ENCODE measurements at places on chromosomes 4 and X. TPM values are rescaled to one million over a fixed set of nuclear protein-coding genes. Genes with fewer than 3 reads are reported as not detected.

Gene HTT
- 129 TPM for total RNA-seq

Gene FGF13
- total RNA-seq, result 2.8 TPM

Gene CLDN2
- 86.5 TPM for total RNA-seq

Gene RASL11B
- total RNA-seq, result not detected

Gene PDZD4
- total RNA-seq, result 1.5 TPM

Gene UGT8
- 58.7 TPM for total RNA-seq

Gene AKAP4
- total RNA-seq, result not detected

Gene PAGE1
- total RNA-seq, result not detected

Gene CENPE
- 9.9 TPM for total RNA-seq

Gene CITED1
- not detected for total RNA-seq

Gene ACSL1
- 23.1 TPM for total RNA-seq

GRCh38 chrX:39679497-39680157 lies 418.1 kb downstream of the BCOR start:
- no peak for DNase-seq

GRCh38 chr4:114116861-114117260 lies 137.4 kb upstream of the ARSJ start:
- no peak for DNase-seq

GRCh38 chrX:107484002-107484726 lies 34.7 kb downstream of the FRMPD3 start:
- DNase-seq, result no peak

DNA sequence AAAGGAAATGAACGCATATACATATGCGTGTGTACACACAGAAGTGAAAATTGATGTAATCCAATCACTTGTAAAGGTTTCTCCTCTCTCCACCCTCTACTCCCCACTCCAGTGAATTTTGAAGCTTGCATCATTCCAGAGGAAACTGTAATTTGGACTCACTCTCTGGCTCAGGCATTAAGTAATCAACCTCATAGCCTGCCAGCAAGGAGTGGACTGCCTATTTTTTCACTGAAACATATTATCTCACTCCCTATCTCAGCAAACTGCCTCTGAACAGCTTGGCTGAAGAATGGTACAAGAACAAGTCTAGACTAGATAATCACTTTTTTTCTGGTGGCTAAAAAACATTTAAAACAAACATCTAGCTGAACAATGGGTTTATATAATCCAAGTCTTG lies 124.2 kb downstream of the C4orf51 start:
- no peak for DNase-seq

GRCh38 chrX:154019061-154019621 lies 561 bp downstream of the IRAK1 start:
- no peak for DNase-seq

- no peak for DNase-seq
These were observed 895.5 kb upstream of the EPHA5 start for GRCh38 chr4:66565801-66566200.

GRCh38 chrX:7233580-7234406 lies 85.8 kb upstream of the PUDP start:
- no peak for DNase-seq

- DNase-seq, result no peak
These were observed 5.6 kb downstream of the SDAD1 start for GRCh38 chr4:75985116-75985515.

DNA sequence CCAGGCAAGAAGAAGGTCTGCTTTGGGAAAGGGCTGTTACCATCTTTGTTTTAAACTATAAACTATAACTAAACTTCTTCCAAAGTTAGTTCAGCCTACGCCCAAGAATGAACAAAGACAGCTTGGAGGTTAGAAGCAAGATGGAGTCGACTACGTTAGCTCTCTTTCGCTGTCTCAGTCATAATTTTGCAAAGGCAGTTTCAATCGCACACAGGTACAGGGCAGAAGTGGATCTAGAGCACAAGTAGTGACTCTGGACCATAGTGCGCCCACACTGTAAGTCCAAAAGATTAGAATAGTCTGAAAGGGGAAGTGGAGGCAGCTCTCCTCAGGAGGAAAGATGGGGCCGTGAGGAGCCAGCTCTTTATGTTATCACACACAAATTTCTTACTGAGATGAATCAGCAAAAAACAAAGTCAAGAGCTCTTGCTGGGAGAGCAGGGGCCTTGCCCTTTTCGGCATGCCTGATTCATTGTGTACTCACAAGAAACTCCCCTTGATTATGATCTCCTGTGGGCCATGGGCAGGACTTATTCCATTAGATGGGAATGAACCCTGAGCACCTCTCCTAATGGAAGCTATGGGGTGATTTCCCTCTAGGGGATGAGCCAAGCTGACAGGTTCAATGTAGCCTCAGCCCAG lies 58.6 kb downstream of the FUNDC1 start:
- DNase-seq, result no peak

GRCh38 chrX:140141444-140142029 lies 176.2 kb upstream of the CXorf66 start:
- DNase-seq, result no peak

- DNase-seq, result no peak
These were observed 45.1 kb downstream of the KDR start for GRCh38 chr4:55080174-55080865.

GRCh38 chr4:81227968-81228367 lies 12.9 kb upstream of the PRKG2 start:
- no peak for DNase-seq

DNA sequence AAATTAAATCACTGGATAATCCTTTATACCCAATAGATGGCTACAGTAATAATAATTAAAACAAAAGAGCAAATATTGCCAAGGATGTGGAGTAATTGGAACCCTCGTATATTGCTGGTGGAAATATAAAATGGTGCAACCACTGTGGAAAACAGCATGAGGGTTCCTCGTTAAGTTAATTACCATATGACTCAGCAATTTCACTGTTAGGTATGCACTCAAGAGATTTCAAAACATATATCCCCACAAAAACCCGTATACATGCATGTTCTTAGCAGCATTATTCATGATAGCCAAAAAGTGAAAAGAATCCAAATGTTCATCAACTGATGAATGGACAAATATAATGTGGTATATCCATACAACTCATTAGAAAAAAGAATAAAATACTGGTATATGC lies 103.3 kb downstream of the TEX13C start:
- DNase-seq, result no peak

- DNase-seq, result no peak
These were observed 6.2 kb downstream of the PPP1R2C start for GRCh38 chrX:42771506-42772335.

GRCh38 chr4:68283714-68284113 lies 38.2 kb upstream of the TMPRSS11B start:
- DNase-seq, result no peak

- no peak for DNase-seq
These were observed 225.1 kb downstream of the DCAF12L2 start for GRCh38 chrX:125940985-125941384.

- DNase-seq, result no peak
These were observed 188.4 kb upstream of the CLNK start for GRCh38 chr4:10872833-10873517.

- DNase-seq, result no peak
These were observed 825 bp downstream of the DYNLT3 start for GRCh38 chrX:37846558-37846933.

DNA sequence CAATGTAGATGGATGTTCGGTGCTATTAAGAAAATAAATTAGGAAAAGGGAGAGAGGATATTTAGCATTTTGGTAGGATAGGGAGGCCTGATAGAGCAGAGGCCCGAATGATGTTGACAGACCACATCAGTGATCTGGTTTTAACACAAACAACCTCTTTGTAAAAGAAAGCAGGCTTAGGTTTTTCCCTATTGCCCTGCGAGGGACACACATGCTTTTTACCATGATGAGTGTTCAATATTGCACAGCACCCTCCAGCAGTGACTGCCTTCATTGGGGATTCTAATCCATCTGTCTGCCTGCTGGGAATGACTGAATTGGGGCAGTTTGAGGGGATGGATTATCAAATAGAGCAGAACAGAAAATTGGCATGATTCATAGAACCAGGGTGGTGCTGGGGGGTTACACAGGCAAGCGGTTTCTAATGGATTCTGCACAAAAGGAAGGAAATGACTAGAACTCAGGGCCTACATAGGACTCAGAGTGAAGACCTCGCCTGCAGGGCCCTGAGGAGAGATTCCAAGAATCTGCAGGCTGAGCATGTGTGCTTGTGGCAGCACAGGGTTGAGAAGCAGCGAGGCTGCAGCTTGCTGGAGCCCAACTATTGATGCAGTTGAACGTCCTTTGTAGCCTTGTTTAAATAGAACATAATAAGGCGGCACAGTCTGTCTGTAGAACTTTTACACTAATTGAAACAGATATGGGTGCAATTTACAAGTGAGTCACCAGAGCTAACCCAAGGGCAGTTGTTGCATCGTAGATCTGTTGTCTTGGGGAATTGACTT lies 58.0 kb downstream of the RHOH start:
- DNase-seq, result no peak

GRCh38 chr4:188778905-188779304 lies 639.7 kb downstream of the TRIML1 start:
- DNase-seq, result no peak

GRCh38 chrX:153602601-153603000 lies 3.7 kb upstream of the CCNQ start:
- no peak for DNase-seq

GRCh38 chr4:143921181-143921580 lies 15.8 kb upstream of the GYPE start:
- DNase-seq, result no peak

DNA sequence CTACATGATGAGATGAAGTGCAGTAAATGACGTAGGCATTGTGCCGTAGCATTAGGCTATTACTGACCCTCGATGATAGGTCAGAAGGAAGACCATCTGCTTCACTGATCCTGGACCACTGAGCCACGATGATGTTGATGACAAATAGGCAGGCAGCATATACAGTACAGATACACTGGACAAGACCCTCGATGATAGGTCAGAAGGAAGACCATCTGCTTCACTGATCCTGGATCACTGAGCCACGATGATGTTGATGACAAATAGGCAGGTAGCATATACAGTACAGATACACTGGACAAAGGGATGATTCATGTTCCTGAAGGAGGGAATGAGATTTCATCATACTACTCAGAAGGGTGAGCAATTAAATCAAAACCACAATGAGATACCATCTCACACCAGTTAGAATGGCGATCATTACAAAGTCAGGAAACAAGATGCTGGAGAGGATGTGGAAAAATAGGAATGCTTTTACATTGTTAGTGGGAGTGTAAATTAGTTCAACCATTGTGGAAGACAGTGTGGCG lies 50.9 kb downstream of the BEND4 start:
- DNase-seq, result no peak

- DNase-seq, result no peak
These were observed 74.6 kb upstream of the GRXCR1 start for GRCh38 chr4:42817913-42818312.

- DNase-seq, result no peak
These were observed 92.1 kb downstream of the SHROOM4 start for GRCh38 chrX:50721764-50722521.

DNA sequence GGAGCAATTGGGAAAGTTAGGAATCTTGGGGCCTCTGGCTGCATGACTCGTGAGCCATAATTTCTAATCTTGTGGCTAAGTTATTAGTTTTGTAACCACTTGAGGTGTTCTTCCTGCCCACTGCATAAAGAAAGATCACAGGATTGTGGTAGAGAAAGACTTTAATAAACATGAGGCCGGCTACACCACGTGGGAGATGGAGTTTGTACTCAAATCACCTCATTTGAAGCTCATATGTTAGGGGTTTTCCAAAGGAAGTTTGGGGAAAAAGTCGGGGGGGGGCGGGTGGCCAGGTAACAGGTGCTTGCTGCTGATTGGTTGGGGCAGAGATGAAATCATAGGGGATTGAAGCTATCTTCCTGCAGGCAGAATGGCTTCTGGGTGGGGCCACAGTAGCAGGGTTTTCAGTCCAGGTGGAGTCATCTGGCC lies 287.8 kb downstream of the ZNF674 start:
- no peak for DNase-seq

GRCh38 chr4:145734576-145735346 lies 54.8 kb downstream of the C4orf51 start:
- no peak for DNase-seq

- DNase-seq, result peak; percentile 64
These were observed 769 bp downstream of the TCEAL1 start for GRCh38 chrX:103629318-103630170.

GRCh38 chrX:12315526-12315925 lies 177.3 kb downstream of the FRMPD4 start:
- DNase-seq, result no peak

DNA sequence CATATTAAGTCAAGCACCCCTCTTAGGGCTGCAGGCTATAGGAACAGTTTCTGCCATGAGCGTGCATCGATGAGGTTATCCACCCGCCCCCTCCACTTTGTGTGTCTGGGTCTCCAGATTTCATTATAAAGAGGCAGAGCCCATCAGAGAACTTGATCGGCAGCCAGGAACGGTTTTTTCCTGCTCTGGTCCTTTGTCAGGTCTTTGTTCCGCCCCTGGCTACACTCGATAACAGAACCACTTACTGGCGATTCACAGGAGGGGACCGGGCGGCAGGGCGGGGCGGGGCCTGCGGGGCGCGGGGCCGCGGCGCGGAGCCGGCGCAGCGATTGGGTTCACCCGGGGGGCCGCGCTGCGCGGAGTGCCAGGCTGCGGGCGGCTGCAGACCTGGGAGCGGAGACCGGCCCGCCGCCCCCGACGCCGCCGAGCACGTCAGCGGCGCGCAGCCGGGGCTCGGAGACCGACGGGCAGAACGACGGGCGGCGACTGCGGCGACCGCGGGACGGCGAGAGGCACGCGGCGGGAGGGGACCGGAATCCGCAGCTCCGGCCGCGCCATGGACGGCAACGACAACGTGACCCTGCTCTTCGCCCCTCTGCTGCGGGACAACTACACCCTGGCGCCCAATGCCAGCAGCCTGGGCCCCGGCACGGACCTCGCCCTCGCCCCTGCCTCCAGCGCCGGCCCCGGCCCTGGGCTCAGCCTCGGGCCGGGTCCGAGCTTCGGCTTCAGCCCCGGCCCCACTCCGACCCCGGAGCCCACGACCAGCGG lies at the start of gene SLC10A4:
TSS of gene SLC10A4 (plus strand) at position 338 of the 771 bp plus-strand sequence. CDS start at position 557, 219 bp downstream.
- no peak for DNase-seq

GRCh38 chr4:140156529-140157171 lies 2.7 kb upstream of the MAML3 start:
- DNase-seq, result no peak

DNA sequence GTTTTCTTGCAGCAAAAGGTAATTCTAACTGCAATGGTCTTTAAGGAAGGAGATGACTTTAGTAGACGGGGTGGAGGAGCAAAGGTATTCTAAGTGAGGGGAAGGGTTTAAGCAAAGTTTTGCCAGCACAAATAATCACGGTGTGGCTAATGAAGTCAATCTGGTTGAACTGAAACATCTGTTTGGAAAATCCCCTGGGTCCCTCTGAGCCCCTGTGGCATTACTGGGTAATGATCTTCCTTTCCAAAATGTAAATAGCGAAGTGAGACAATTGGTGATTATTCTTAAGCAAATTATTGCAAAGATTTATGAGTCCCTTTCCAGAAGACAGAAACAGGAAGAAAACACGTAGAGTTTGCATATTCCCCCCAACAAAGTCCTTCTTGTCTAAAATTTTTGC lies 47.2 kb downstream of the FGFBP1 start:
- no peak for DNase-seq
